ENCODE measurements at places on chromosomes 6 and 20. TPM values are rescaled to one million over a fixed set of nuclear protein-coding genes. Genes with fewer than 3 reads are reported as not detected.
A peak's percentile ranks its signal among the peaks of the same experiment; 100 is the strongest.

GRCh38 chr6:64330694-64331307 is 695.2 kb downstream of the PHF3 start:
- no peaks in the 10 kb centered on the region for H3K27me3 ChIP-seq
- no peaks in the 10 kb centered on the region for H3K4me1 ChIP-seq
- DNase-seq = peak; percentile 75
- H3K4me3 ChIP-seq = no peak overlapping the region

DNA sequence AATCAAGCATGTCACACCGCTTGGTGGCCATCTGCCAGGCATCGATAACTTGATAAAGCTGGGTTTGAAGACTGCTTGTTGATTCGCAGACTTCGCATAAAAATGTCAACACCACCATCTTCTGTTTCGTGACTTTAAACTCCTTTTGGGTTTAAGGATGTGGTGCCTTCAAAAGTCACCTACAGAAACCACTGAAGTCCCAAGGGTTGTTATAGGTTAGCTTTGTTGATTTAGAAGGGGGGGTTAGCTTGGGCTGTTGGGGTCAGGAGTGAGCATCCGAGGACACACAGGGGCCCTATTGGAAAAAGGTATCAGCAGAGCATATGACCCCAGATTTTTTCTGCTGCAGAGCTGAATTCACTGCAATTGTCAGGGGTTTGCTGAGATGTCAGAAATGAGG is 76.7 kb upstream of the SSTR4 start:
- H3K4me1 ChIP-seq = no peaks in the 10 kb centered on the region
- H3K27me3 ChIP-seq = no peaks in the 10 kb centered on the region
- no peak for DNase-seq
- H3K4me3 ChIP-seq = no peak overlapping the region
- H3K27ac ChIP-seq = no peak overlapping the region

GRCh38 chr6:47234266-47234933 is 75.3 kb downstream of the TNFRSF21 start:
- no peak for DNase-seq
- no peak overlapping the region for H3K27ac ChIP-seq
- no peaks in the 10 kb centered on the region for H3K36me3 ChIP-seq
- no peaks in the 10 kb centered on the region for H3K27me3 ChIP-seq
- H3K4me1 ChIP-seq = no peaks in the 10 kb centered on the region

Gene ATP6V1G2
- 0.89 TPM for total RNA-seq

DNA sequence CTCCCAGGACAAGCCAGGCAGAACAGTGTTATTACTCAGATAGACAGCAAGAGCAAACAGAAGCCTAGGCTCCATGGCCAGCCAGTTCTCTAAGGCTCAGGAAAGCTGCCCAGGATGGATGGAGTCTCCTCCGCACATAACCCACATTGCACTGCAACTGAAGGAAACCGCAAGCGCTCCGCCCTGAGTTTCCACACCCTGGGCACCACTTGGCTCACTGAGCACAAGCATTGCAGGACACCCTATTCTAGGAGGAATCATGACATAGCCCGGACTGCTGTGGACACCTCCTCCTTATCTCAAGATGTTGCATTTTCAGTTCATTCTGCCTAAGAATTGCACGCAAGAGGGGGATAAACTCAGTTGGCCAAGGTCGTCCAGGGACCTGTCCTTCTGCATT is 42.9 kb downstream of the LINC00237 start:
- no peak overlapping the region for H3K27ac ChIP-seq
- DNase-seq = no peak
- H3K4me1 ChIP-seq = no peaks in the 10 kb centered on the region
- H3K27me3 ChIP-seq = peaks cover 20% of the 10 kb centered on the region
- no peak overlapping the region for H3K4me3 ChIP-seq
- no peaks in the 10 kb centered on the region for H3K36me3 ChIP-seq

Gene LY6G6D
- total RNA-seq = not detected

Gene WFDC2
- not detected for total RNA-seq

Gene DYNLT2
- total RNA-seq = 2.1 TPM

GRCh38 chr20:10982692-10983091 is 308.9 kb upstream of the JAG1 start:
- H3K27me3 ChIP-seq = no peaks in the 10 kb centered on the region
- H3K4me3 ChIP-seq = no peak overlapping the region
- H3K4me1 ChIP-seq = no peaks in the 10 kb centered on the region
- no peak for DNase-seq
- H3K27ac ChIP-seq = no peak overlapping the region

DNA sequence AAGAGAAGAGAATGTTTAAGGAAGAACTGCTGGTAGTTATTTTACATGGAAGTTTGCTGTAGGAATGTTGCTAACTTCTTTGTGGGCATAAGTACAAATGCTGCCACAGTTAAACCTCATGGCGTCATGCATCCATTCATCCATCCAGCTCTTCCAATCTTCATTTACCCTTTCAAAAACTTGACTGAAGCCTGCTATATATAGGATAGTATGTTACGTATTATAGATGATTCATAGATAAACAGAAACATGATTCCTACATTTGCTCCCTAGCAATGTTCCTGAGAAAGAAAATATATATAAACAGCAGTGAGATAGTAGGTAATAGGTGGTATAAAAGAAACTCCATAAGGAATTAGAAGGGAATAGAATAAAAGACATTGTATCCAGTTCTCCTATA is 93.7 kb downstream of the NDUFAF5 start:
- DNase-seq = no peak
- no peaks in the 10 kb centered on the region for H3K36me3 ChIP-seq
- no peak overlapping the region for H3K4me3 ChIP-seq
- no peak overlapping the region for H3K27ac ChIP-seq

DNA sequence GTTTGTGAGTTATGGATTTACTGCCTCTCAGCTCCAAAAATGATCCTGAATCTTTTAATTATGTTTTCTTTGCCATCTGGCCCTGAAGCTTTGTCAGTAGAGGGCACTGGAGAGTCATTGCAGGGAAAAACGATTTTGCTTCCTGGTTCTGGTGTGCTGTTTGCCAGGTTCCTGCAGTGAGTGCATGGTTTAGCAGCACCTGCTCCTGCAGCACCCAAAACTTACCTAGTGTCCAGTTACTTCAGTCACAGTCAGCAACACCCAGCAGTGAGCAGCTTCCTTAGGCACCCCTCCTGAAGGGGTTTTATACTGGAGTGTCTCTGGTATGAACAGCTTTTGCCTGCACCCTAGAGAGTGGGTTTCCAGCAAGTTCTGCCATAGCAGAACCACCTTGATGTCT is 6.0 kb upstream of the TRIM26 start:
- peak; percentile 89 for DNase-seq
- H3K4me3 ChIP-seq = no peak overlapping the region
- peaks cover 3% of the 10 kb centered on the region for H3K36me3 ChIP-seq

Measured in activated CD4-positive, alpha-beta T cell treated with anti-CD3 and anti-CD28 coated beads, Interleukin-2, amount 10 ng/mL, durations not matched to agents 24 days and 14 days (primary cell).